ENCODE measurements at places on chromosomes 5 and 9. TPM values are rescaled to one million over a fixed set of nuclear protein-coding genes. Genes with fewer than 3 reads are reported as not detected.

DNA sequence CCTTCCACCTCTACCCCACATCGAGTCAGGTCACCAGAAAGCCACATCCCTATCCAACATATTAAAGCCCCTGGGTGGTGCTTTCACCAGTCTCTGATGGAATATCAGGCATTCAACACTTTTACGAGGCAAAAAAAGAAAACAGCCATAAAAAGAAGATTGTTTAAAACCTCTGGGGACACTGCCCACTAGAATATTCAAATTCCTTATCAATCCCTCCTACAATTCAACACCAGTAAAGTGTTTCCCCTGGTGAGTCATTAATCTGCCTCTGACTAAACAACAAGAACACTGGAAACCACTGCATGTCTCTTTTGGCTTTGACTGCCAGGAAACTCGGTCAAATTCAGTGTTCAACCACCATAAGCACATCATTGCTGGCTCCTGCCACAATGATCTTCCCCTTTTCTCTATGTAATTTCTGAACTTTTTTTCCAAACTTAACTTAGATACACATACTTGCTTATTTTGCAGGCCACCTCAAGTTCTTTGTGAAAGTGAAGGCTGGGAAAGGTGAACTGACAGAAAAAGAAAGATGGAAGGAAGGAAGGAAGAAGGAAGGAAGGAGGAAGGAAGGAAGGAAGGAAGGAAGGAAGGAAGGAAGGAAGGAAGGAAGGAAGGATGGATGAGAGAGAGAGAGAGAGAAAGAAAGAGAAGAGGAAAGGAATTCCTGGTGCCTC, 105.3 kb downstream of the PAX5 start:
- H3K4me3 ChIP-seq: no peak overlapping the region
- H3K27ac ChIP-seq: no peak overlapping the region
- H3K36me3 ChIP-seq: no peaks in the 10 kb centered on the region
- DNase-seq: peak; percentile 36

- H3K27ac ChIP-seq: peak overlapping the region; percentile 79
- peaks cover 16% of the 10 kb centered on the region for H3K4me1 ChIP-seq
- no peaks in the 10 kb centered on the region for H3K27me3 ChIP-seq
- no peak overlapping the region for H3K4me3 ChIP-seq
- DNase-seq: peak; percentile 48
- H3K36me3 ChIP-seq: no peaks in the 10 kb centered on the region
Measured at GRCh38 chr5:143222287-143223231, 180.9 kb downstream of the NR3C1 start.

- no peak overlapping the region for H3K27ac ChIP-seq
- no peaks in the 10 kb centered on the region for H3K36me3 ChIP-seq
- no peak for DNase-seq
- peaks cover 47% of the 10 kb centered on the region for H3K27me3 ChIP-seq
- H3K4me1 ChIP-seq: no peaks in the 10 kb centered on the region
Measured at GRCh38 chr9:126559296-126559695, 54.4 kb upstream of the LMX1B start.

TMOD1 gene
- total RNA-seq: 0.47 TPM

IFNA2 gene
- total RNA-seq: not detected

GRCh38 chr5:85140471-85140870, 755.8 kb upstream of the EDIL3 start:
- no peak overlapping the region for H3K4me3 ChIP-seq
- H3K27ac ChIP-seq: no peak overlapping the region
- no peaks in the 10 kb centered on the region for H3K4me1 ChIP-seq
- DNase-seq: no peak
- no peaks in the 10 kb centered on the region for H3K36me3 ChIP-seq

GRCh38 chr5:28400076-28400475, 1361.7 kb upstream of the CDH9 start:
- DNase-seq: no peak
- no peak overlapping the region for H3K4me3 ChIP-seq
- peaks cover 8% of the 10 kb centered on the region for H3K4me1 ChIP-seq
- no peak overlapping the region for H3K27ac ChIP-seq
- H3K36me3 ChIP-seq: no peaks in the 10 kb centered on the region

Data from hepatocyte (in vitro differentiated cells).